ENCODE measurements at places on chromosomes 3 and 15. TPM values are rescaled to one million over a fixed set of nuclear protein-coding genes. Genes with fewer than 3 reads are reported as not detected.

LXN gene
- total RNA-seq, result 2.7 TPM

TLR9 gene
- 0.21 TPM for total RNA-seq

ADGRG7 gene
- total RNA-seq, result not detected

ONECUT1 gene
- total RNA-seq, result 0.10 TPM

IL17RD gene
- under 0.01 TPM for total RNA-seq

CSPG4 gene
- under 0.01 TPM for total RNA-seq

TMEM207 gene
- total RNA-seq, result not detected

ARL6 gene
- 1.4 TPM for total RNA-seq

UCN2 gene
- total RNA-seq, result 0.10 TPM

CLEC3B gene
- 0.21 TPM for total RNA-seq

HYAL1 gene
- not detected for total RNA-seq

AGBL1 gene
- under 0.01 TPM for total RNA-seq

All from mononuclear cell (primary cell).